NCI-H524 treated with DMSO at 0.1 percent for 48 hours (cell line): ENCODE measurements at places on chromosomes 3 and 15.
A peak's percentile ranks its signal among the peaks of the same experiment; 100 is the strongest.

- no peak for DNase-seq
Measured at GRCh38 chr15:41276831-41277230, 45.8 kb downstream of the CHP1 start.

DNA sequence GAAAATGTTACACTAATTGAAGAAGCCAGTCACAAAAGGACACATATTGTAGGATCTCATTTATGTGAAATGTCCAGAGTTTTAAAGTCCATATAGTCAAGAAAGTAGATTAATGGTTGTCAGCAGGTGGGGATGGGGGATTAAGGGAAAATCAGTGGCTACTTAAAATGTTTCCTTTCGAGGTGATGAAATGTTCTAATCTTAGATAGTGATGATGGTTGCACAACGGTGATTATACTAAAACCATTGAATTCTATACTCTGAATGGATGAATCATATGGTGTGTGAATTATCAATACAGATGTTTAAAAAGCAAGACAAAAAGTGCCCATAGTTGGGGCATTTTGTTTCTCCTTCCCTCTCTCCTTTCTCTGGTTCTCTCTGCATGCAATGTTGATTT, 164.6 kb downstream of the ATG7 start:
- DNase-seq: no peak

- DNase-seq: no peak
Measured at GRCh38 chr3:39139442-39139841, 13.9 kb downstream of the CSRNP1 start.

DNA sequence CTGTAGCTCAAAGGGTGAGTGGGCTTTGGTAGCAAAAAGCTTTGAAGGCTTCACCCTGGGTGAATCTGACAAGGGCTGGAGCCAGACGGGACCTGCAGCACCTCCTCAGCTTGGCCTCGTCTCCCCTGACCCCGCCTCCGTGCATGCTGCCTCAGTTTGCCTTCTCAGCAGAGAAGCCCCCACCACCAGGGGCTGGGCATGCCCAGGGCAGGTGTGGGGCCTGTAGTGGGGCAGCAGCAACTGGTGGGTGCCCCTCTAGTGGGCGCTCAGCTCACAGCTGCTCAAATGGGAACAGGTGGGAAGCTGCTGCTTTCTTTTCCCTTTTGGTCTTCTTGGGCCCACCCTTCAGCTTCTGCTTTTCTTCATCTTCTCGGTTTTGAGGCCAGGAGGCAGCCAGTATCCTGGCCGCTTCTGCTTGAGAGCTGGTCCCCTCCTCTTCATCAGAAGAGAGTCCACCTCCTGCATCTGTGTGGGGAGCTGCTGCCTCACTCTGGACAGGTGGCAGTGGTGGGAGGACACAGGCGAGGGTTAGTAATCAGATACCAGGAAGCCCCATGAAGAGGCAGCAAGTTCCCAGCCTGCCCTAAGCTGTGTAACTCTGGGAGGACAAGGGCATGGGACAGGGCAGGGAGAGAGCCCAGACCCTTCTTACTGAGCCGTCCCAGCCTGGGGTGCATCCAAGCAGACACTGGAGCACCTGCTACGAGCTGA, 21.0 kb downstream of the TMEM43 start:
- no peak for DNase-seq

- DNase-seq: peak; percentile 64
Measured at GRCh38 chr15:88006146-88006545, 250.4 kb downstream of the NTRK3 start.

- DNase-seq: no peak
Measured at GRCh38 chr3:187979564-187979963, 174.4 kb upstream of the LPP start.

DNA sequence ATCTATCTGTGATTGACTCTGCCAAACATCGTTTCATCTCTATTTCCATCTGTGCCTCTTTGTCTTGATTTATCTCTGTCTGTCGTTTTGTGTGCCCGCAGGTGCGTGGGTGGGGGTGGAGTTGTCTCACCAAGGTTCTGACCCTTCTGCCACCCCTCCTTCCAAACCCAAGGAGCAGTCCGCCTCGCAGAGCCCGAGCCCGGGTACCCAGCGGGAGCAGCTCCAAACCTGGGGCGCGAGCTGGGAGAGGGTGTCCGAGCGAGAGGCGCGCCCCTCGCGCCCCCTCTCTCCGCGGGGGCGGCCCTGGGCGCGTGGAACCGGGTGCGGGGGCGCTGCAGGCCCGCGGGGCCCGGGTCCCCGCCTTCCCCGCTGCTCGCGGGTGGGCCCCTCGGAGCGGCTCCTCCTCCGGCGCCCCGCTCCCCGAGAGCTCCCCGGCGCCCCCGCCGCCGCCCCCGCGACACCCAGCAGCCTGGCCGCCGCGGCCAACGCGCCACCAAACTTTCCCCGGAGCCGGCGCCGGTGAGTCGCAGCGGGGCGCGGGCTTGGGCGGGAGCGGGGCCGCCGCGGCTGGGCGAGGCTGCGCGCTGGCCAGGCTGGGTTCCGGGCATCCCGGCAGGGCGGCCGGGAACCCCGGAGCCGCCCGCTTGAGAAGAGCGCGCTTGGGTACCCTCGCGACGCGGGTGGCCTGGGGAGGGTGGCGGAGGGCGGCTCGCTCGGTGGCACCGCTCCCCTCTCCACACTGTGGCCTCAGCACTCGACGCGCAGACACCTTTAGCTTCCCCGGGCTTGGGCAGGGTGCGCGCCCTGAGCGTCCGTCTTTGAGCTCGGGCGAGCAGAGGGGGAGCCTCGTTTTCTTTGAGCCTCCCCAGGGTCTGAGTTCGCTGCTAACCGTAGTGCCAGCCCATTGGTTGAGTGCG, at the start of gene HRH1:
HRH1 (plus strand) TSS at position 458 of the 917 bp plus-strand sequence. CDS start 104,545 bp downstream, outside the sequence.
- DNase-seq: no peak
